ENCODE measurements at places on chromosomes 3 and 15. TPM values are rescaled to one million over a fixed set of nuclear protein-coding genes. Genes with fewer than 3 reads are reported as not detected.

The NAALADL2 gene
- polyA plus RNA-seq = 0.80 TPM

The FHIT gene
- polyA plus RNA-seq = 6.6 TPM

The CRTAP gene
- polyA plus RNA-seq = 50.1 TPM

The RPP25 gene
- polyA plus RNA-seq = 9.4 TPM

The PLCB2 gene
- 3.9 TPM for polyA plus RNA-seq

The IQCF2 gene
- not detected for polyA plus RNA-seq

The DUT gene
- 96.5 TPM for polyA plus RNA-seq

The LRRIQ4 gene
- polyA plus RNA-seq = not detected

All from brain (organoid and tissue), 16 donors.